ENCODE measurements at places on chromosomes 5 and 9.

DNA sequence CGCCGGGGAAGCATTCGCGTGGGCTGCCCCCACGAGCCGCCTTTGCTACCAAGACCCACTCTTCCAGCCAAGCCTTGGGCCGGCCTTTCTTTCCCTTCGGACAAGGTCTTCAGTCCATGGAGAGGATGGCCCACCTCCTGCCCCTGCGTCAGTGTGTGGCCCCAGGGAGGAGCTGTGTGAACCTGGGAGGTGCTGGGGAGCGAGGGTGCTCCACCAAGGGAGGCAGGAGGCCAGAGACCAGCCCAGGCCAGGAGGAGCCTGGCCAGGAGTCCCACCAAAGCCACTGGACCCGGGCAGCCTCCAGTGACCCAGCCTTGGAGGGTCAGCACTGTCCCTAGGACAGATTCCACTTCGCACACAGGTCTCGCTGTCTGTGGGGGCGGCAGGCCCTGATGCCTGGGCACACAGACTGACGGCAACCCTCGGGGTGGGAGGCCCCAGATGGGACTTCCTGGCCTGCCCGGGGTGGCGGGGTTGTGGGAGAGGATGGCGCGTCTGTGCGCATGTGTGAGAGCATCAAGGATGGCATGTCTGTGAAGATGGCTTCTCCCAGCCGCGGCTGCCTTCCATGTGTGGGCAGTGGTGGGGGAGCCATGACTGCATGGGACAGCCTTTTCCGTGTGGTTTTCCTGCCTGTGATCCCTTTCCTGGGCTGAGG, 113.3 kb upstream of the LPCAT1 start:
- DNase-seq: no peak

DNA sequence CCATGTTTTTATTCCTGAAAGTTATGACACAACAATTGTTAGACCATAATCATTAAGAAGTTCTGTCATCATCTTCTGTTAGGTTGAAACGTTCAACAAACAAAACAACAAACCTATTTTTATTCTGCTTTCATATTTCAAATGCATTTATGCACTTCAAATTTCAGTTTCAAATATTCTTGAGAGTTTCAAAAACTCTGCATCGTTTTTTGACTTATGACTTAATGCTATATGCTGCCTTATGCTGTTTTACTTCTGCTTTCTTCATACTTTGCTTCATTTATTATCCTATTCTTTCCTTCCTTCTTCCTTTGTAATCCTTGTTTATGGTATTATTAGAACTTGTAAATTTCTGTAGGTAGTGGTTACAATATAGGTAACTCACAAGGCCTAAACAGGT, 95.0 kb downstream of the PCSK1 start:
- DNase-seq: no peak

- no peak for DNase-seq
Measured at GRCh38 chr5:76225336-76225735, 142.2 kb downstream of the SV2C start.

GRCh38 chr9:11457825-11458790, 845.3 kb upstream of the PTPRD start:
- DNase-seq: peak; percentile 3

DNA sequence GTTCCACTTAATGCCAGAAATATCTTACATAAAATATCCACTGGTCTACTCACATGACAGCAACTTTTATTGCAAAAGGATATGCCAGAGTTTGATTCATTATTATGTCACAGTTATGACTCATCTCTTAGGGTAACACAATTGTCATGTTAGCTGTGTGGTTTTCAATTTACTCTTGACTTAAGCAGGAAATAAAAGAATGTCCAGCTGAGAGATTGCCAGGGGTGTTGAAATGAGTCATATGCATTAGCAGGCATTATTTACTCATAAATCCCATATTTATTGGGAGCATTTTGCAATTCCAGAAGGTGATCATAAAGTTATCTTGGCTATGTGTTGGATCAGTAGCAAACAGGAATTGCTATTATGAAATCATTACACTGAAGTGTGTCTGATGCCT, 1164.6 kb upstream of the CDH18 start:
- no peak for DNase-seq

- no peak for DNase-seq
Measured at GRCh38 chr5:67221487-67222242, 25.1 kb upstream of the CD180 start.

DNA sequence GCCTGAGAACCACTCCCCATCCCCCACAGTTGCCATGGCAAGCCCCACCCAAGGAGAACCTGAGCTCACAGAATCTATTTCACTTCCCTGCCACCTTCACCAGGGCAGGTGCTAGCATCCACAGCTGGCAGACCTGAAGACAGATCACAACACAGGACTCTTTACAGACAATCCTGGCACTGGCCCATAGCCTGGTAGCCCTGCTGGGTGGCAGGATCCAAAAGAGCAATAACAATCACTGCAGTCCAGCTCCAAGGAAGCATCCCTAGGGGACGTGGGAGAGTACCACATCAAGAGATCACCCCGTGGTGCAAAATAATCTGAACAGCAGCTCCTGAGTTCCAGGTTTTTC, 463.2 kb upstream of the PIK3R1 start:
- DNase-seq: no peak

DNA sequence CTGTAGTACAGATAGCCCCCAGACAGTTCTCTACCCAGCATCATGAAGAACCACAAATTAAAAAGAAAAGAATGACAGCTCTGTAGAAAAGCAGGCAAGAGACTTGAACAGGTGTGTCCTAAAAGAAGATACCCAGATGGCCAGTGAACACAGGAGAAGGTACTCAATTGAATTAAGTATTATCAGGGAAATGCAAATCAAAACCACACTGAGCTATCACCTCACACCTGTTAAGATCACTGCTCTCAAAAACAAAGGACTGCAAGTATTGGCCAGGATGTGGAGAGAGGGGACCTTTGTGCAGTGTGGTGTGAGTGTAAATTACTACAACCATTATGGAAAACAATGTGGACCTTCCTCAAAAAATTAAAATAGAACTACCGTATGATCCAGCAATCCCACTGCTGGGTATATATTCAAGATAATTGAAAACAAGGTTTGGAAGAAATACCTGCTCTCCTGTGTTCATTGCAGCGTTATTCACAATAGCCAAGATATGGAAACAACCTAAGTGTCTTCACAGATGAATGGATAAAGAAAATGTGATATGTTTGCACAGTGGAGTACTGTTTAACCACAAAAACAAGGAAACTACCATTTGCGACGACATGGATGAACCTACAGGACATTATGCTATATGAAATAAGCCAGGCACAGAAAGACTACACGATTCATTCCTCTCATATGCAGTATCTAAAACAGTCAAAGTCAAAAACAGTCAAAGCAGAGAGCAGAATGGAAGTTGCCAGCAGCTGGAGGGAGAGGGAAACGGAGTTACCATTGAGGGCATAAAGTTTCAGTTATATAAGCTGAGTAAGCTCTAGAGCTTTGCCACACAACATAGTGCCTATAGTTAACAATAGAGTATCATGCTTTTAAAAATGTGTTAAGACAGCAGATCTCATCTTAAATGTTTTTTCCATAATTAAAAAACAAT, 102.6 kb downstream of the WNK2 start:
- no peak for DNase-seq

DNA sequence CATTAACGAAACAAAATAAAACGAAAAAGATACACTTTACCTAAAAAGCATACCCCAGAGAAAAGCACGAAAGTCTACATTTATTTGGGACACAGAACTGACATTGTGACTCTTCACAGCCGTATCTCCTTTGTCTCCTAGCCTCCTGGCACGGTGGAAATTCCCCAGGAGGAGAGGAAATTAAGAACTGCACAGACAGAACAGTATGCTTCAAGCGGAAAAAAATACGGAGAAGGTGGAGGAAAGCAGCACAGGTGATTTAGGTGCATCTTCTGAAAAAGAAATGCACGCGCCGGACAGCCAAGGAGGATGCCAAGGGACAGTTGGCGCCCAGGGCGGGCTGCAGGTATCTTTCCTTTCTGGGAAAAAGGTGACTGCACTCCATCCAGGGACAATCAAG, 32.0 kb downstream of the DDX31 start:
- no peak for DNase-seq

GRCh38 chr5:78293851-78294247, 649 bp downstream of the AP3B1 start:
- no peak for DNase-seq

DNA sequence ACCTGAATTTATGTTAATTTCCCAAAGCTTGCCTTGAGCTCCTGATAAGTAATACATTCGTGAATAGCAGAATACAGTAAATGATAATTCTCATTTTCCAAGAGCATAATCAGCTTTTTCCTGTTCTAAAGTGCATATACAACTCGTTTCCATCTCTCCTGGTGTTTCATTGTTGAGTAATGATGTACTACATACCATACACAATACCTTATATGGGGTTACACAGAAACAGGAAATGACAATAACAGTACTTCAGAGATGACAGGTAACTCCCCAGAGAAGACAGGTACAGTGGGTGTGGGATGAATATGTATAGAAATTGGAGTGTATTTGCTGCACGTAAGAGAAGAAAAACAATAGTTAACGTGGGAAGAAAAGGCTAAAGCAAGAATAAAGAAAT, 287.1 kb downstream of the TENT4A start:
- DNase-seq: no peak

DNA sequence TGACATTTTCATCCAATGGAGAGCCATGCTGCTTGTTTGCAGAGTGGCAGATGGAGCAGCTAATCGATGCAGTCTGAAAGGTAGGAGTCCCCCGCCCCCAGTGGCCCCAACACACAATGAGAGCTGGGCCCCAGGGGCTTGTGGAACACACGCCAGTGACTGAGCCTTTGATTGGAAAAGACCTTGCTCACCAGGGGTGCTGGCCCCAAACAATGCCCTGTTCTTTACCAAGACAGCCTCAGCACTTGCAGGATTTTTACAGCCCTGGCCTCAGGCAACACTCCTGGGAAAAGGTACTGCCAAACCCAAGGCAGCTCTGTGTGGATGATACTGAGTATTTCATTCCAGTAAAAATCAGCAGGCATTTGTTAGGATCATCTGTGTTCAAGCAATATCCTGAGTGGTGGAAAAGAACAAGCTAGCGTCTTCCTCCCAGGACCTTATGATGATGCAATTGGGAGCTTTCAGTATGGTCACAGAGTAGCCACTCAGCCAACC, 276.8 kb upstream of the CLINT1 start:
- DNase-seq: no peak

DNA sequence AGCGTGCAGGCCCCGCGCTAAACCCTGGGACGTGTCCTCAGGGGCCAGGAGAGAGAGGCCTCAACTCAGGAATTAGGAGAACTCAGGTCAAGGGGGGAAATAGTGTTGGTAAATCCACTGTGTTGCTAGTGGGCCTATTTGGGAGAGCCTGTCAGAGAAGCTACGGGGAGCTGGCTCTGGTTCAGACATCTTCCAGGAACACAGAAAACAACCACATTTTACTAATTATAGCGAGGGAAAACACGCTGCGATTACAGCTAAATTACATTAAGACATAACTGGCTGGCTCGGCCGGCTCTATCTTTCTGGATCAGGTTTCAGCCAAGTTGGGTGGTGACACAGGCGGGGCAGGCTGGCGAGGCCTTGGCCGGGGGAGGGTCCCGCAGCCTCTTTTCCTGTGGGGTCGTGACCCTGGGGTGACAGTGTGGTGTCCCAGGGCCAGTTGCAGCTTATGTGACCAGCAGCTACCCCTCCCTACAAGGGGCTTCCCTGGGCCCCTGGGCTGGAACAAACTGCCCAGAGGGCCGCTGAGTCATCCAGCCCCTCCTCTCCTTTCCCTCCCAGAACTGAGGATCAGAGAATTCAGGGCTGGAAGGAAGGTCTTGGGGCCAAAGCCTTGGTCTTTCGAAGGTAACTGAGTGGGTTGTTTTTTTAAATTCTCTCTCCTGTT, 75.1 kb downstream of the FGF18 start:
- peak; percentile 72 for DNase-seq

DNA sequence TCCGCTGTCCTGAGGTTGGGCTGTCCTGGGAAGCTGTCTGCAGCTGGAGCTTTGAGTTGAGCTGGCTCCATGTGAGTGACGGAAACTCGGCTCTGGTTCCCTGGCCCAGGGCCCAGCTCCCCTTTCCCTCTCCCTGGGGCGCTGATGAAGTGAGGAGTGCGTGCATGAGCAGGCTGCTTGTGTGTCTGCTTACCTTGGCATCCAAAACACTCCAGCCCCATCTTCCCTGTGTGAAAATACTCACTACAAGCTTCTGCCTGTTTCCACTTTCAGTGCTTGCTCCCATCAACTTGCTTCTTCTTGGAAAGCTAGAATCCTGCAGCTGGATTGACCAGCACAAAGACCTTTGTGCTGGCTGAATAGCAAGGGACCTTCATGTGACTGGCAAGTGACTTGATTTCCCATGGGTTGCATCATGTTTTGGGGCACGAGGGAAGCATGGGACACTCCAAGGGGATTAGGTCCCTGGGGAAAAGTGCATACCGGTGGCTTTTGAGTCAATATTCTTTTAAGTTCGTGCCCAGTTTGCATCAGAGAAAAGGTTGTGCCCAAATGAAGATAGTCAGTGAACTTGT, 198.1 kb downstream of the GADD45G start:
- no peak for DNase-seq

DNA sequence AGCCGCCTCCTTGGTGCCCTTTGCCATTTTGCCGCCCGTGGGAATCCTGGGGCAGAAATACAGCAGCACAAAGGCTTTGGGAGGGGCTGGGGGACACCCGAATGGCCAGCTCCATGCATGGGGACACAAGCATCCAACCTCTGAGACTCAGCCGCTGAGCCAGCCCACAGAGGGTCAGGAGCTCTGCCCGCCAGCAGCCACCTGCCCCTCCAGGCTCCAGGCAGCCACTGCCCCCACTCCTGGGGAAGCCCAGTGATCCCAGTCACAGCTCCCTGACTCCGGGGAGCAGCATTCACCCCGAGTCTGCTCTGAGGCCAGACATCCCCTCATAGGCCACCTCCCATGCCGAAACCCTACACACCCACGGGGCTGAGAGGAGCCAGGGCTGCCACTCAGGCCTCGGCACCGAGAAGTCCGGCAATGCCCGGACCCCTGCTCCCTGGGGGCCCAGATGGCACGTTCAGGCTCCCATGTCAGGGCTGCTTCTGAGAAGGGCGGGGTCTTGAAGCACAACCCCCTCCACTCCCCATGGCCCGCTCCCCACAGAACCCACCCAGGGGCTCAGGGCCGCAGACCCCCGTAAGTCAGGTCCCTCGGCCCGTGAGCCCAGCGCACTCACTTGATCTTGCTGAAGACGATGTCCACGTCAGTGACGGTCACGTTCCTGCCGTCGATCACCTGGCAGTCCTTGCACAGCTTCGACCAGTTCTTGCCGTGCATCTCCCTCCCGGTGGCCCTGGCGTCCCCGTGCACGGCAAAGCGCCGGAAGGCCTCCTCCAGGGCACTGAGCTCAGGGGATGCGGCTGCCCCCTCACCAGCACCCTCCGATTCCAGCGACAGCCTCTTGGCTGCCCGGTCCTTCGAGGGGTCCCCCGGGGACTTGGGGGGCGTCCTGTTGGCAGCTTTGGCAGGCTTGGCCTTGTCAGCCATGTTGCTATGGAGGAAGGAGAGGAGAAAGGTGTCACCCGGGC, 15.7 kb downstream of the TPPP start:
- DNase-seq: no peak

GRCh38 chr9:87250205-87250604, 247.5 kb upstream of the DAPK1 start:
- DNase-seq: no peak
